ENCODE measurements at places on chromosomes 2 and 18. TPM values are rescaled to one million over a fixed set of nuclear protein-coding genes. Genes with fewer than 3 reads are reported as not detected.

TMEM185B gene
- 16.7 TPM for polyA plus RNA-seq

PER2 gene
- 4.4 TPM for polyA plus RNA-seq

C2orf15 gene
- polyA plus RNA-seq, result 0.56 TPM

TBR1 gene
- not detected for polyA plus RNA-seq

ANKRD29 gene
- polyA plus RNA-seq, result 5.1 TPM

SCN3A gene
- polyA plus RNA-seq, result 0.45 TPM

RAX gene
- not detected for polyA plus RNA-seq

TRIB2 gene
- 47.0 TPM for polyA plus RNA-seq

LIPT1 gene
- 8.2 TPM for polyA plus RNA-seq

RASGRP3 gene
- polyA plus RNA-seq, result 26.4 TPM

INPP1 gene
- 16.4 TPM for polyA plus RNA-seq

SRD5A2 gene
- not detected for polyA plus RNA-seq

RNU2-63P gene
- not detected for polyA plus RNA-seq

ATG9A gene
- polyA plus RNA-seq, result 35.9 TPM

CCT7 gene
- 174 TPM for polyA plus RNA-seq

CHRNG gene
- polyA plus RNA-seq, result 167 TPM

GREB1L gene
- polyA plus RNA-seq, result 7.9 TPM

SATB2 gene
- 3.4 TPM for polyA plus RNA-seq

TLX2 gene
- not detected for polyA plus RNA-seq

AMER3 gene
- polyA plus RNA-seq, result not detected

PSMA8 gene
- polyA plus RNA-seq, result not detected

UPP2 gene
- polyA plus RNA-seq, result not detected

AFF3 gene
- 3.9 TPM for polyA plus RNA-seq

SULT1C4 gene
- 17.3 TPM for polyA plus RNA-seq

SULT1C2 gene
- polyA plus RNA-seq, result 0.15 TPM

HOXD3 gene
- polyA plus RNA-seq, result 3.4 TPM

PLB1 gene
- 2.4 TPM for polyA plus RNA-seq

TDRD15 gene
- not detected for polyA plus RNA-seq

TGFA gene
- 0.57 TPM for polyA plus RNA-seq

PLEKHH2 gene
- polyA plus RNA-seq, result 5.6 TPM

EMILIN1 gene
- polyA plus RNA-seq, result 66.7 TPM

TRIM43 gene
- not detected for polyA plus RNA-seq

VWC2L gene
- polyA plus RNA-seq, result not detected

MGAT4A gene
- 4.8 TPM for polyA plus RNA-seq

AGAP1 gene
- polyA plus RNA-seq, result 31.5 TPM

MAP3K19 gene
- not detected for polyA plus RNA-seq

DUSP11 gene
- 16.3 TPM for polyA plus RNA-seq

Measured in hindlimb muscle (tissue), 1 donor.